ENCODE measurements at places on chromosomes 13 and 19.

GRCh38 chr13:77415253-77416071, 88.6 kb upstream of the MYCBP2 start:
- no peak for DNase-seq

DNA sequence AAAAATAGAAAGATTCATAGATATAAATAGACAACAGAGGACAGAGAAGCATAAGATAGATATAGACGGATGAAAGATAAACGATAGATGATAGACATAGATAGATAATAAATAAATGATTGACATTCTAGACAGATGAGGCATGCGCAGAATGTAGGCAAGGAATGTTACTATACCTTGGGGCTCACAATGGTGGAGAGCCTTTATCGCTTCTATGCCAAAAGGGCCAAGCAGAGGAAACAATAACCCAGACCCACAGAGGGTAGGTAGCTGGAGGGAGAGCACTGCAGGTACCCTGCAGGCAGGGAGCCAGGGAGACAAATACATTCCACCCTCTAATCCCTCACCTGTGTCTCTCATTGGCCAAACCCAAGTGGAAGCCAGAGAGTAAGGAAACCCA, 44.4 kb downstream of the NOTCH3 start:
- DNase-seq: no peak

DNA sequence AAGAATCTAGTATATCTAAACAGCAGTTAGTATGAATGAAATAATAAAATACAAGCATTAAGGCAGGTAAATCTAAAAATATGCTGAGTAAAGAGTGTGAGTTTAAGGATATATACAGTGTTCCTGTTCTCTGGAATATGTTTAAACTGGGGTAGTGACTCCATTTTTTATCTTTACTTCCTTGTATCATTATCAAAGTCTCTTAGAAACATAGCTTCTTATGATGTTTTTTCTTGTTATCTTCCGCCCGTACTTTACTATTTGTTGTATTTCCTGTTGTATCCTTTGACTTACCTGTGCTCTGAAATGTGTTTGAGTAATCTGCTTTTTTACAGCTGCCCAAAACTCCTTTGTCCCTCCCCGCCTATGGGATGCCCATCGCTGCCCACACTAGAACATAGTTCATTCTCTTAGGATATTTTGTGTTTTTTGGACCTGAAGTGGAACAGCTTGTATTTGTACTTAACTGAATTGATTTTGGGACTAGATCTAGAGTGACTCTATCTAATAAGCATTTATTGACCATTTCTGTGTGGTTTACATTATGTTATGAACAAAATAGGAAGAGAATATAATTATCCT, 80.8 kb downstream of the PDS5B start:
- DNase-seq: no peak

DNA sequence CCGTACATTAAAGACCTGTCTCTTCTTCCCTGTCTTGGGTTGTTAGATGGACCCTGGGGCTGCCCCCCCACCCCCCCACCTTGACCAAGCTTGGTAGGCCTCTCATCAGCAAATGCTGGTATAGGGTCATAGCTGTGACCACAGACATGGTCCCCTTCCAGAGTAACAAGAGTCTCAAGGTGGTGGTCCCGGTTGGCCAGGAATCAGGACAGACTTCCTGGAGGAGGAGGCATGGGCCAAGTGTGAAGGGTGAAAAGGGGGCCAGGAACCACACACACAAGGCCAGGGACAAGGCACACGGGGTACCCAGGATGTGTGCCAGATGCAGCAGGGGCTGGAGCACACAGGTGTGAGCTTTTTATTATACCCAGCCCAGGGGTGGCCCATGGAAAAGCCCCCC, 1.1 kb upstream of the MRI1 start:
- no peak for DNase-seq

GRCh38 chr13:97631158-97631557, 197.2 kb downstream of the RAP2A start:
- no peak for DNase-seq

DNA sequence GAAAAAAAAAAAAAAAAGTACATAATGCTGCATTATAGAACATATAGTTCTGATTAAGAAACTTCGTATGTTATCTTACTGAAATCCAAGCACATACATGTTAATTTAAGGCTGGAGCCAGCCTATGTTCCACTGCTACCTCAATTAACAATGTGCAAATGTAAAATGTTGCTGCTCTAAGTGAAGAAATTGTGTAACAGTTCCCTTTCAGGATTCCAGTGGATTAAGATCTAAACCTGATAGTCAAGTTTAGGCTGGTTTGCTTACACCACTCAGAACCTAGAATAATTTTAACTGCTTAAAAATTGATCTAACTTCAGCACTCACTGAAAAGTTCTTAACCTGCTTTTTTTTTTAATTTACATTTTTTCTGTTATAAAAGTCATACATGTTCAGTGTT, 4.2 kb downstream of the VPS36 start:
- no peak for DNase-seq

DNA sequence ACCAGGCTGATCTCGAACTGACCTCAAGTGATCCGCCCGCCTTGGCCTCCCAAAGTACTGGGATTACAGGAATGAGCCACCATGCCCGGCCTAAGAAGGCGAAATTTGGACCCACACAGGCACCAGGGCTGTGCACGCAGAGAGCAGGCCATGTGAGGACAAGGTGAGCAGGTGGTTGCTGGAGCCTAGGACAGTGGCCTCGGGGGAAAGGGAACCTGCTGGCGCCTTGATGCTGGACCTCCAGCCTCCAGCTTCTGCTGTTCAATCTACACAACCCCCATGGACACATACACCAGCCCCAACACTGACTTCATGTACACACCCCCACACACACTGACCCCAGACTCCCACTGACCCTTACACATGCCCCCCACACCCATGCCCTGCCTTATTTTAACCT, 41.8 kb upstream of the CCNE1 start:
- no peak for DNase-seq

GRCh38 chr19:12478234-12478941, 6.2 kb downstream of the ZNF709 start:
- DNase-seq: no peak

GRCh38 chr13:42533336-42533591, 40.7 kb upstream of the TNFSF11 start:
- DNase-seq: no peak

DNA sequence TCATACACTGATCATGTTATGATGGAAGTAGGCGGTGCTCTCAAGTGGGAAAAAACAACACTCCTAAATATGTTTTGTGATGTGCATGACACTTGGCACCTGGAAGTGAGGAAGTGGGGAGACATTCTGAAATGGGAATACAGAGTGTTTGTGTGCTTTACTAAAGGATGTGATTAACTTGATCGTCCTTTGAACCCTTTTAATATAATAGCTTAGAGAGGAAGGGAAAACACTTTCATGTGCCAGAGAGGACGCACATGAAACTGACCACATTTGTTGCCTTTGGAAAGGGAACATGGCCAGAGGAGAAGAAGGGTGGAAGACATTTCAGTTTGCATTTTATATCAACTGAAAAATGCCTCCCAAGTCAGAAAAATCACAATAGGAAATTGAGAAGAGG, 31.4 kb downstream of the SMAD9 start:
- DNase-seq: no peak

DNA sequence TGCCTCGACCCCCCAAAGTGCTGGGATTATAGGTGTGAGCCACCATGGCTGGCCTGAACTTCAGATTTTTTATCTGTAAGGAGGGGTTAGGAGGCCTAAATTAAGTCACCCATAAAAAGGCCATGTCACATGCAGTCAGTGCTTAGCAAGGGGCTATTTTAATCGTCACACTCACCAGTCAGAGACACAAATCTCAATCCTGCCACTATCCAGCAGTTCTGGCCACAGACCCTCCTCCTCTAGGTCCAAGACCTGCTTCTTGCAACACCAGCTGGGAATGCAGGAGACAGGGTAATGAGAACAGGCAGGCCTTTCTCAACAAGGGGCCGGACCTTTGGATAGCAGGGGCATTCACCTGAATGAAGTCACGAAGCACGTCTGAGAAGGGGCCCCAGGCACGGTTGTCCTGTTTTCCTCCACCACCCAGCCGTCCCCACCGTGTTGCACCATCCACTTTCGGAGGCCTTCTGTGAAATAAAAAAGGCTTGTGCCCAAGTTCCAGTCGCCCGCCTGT, 1.4 kb downstream of the FBXO27 start:
- DNase-seq: no peak

- DNase-seq: no peak
Measured at GRCh38 chr13:76976929-76977328, 15.0 kb upstream of the CLN5 start.

DNA sequence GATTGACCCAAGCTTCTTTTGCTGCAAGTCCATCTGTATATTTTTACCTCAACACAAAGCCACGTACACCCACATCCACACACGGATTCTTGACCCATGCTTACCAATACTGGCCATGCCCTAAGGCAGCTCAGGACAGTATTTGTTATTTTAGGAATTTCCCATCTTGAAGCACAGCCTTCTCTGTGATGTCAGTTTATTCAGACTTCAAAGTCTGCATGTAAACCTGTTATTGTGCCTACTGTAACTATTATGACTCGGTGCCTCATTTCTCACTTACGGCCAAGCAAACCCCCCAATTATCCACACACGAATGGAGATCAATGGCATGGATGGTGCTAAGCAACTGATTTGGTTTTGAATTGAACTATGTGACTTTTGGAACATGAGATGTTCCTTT, 17.5 kb downstream of the CLDN10 start:
- no peak for DNase-seq

DNA sequence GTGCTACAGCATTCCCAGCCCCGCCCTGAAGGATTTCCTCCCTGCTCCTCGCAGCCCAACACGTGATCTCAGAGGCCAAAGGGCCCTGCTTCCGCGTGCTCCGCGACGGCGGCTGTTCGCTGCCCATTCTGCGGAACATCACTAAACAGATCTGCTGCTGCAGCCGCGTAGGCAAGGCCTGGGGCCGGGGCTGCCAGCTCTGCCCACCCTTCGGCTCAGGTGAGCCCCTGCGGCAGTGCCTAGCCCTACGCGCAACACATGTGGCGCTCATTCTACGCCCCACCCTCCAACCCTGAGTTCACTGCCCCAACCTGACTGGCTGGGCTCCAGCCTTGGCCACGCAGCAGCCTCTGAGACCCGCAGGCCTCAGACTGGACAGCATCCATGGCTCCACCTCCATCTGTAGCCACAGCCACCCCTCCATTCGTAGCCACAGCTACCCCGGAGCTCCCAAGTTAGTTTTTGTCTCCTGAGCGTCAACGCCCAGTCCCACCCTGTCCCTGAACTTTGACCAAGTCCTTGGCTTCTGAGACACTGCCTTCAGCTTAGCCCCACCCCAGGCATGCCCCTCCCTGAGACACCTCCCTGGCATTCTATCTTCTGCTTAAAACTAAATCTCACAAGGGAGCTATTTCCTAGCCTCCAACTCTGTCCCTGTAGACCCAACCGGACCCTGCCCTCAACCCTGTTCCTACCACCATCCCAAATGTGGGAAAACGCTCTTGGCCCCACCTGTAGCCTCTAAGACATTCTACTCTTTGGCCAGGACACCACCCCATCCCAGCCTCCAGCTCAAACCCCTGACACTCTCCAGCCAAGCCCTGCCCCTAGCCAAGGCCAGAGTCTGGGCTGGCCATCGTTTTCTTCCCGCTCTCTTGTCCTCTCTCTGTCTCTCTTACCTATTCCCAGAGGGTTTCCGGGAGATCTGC, 6.4 kb downstream of the LTBP4 start:
- no peak for DNase-seq

GRCh38 chr19:18670312-18670711, 13.2 kb upstream of the CRTC1 start:
- no peak for DNase-seq

DNA sequence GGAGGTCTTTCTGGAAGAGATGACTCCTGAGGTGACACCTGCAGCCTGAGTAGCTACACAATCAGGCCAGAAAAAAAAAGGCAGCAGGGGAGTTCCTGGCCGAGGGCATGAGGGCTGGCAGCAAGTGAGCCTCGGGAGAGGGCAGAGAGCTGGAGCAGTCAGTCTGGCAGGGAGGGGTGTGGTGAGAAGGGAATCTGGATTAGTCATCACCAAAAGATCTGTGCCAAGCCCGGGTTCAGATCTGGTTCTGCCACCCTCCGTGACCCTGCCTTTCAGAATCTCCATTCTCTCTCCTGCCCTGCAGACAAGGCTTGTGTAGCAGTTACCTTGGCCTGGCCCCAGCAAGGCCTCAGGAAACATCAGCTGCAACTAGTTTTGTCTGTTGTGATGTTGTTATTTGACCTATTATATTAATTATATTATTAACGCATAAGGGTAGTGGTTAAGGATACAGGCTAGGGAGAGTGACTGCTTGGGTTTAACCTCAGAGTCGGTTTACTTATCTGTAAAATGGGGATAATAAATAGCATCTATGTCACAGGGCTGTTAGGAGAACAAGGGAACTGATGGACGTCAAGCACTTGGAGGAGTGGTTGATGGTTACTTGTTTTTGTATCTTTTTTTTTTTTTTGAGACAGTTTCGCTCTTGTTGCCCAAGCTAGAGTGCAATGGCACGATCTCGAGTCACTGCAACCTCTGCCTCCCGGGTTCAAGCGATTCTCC, 2.7 kb upstream of the CAPNS1 start:
- DNase-seq: peak; percentile 36

DNA sequence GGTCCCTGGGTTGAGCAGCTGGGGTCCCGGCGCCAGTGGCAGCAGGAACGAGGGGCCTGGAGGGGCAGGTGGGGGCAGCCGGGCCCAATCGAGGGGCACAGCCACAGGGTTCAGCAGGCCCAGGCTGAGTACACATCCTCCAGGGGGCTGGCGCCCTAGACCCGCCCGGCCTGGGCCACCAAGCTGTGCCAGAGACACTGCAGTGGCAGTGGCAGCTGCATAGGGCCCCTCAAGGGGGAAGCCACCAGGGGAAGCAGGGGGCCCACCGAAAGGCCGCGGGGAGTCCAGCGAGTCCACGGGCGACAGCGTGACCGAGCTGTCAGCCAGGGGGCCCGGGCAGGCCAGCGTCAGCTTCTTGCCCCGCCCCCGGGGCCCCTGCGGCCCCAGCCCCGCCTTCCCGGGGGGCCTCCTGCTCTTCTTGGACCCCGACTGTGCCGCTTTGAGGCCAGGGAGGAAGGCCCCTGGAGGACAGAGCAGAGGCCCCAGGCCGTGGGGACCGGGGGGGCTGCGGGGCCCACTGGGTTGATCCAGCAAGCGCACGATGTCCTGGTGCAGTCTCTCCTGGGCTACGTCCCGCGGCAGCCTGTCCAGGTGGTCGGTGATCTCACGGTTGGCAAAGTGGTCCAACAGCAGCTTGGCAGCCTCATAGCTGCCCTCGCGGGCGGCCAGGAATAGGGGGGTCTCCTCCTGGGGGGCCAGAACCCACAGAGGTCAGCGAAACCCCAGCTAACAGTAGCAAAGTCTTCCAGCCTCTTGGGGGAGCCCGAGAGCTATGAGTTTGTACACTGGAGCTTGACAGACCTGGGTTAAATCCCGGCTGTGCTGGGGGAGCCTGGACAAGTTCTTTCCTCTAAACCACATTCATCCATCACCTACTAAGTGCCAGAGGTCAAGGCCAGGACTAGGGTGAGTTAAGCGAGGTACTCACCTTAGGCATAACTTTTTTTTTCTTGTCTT, 39.5 kb downstream of the NOTCH3 start:
- no peak for DNase-seq

DNA sequence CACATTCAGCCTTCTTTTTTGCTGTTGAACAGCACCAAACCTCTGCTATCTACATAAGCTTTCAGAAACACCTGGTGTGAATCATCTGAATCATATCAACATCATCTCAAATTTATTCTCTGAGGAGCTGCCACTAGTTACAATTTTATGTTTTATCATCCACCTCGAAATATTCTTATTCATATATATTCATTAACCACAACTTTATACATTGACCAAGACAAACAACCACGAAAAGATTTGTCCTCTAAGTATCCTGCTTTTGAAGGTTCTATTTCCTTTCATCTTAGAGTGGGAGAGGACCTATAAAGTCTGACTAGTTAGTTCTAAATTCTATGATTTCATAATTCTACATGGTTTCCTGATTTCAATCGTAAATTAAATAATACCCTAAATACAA, 18.9 kb downstream of the ESD start:
- no peak for DNase-seq
